Calu3 (cell line): ENCODE measurements at places on chromosomes 5 and 9. TPM values are rescaled to one million over a fixed set of nuclear protein-coding genes. Genes with fewer than 3 reads are reported as not detected.

PLPP7 gene
- not detected in 2 replicates for total RNA-seq

PPP2R2B gene
- 1.2 TPM in 1 of 2 replicates, not detected in the other for total RNA-seq

DNA sequence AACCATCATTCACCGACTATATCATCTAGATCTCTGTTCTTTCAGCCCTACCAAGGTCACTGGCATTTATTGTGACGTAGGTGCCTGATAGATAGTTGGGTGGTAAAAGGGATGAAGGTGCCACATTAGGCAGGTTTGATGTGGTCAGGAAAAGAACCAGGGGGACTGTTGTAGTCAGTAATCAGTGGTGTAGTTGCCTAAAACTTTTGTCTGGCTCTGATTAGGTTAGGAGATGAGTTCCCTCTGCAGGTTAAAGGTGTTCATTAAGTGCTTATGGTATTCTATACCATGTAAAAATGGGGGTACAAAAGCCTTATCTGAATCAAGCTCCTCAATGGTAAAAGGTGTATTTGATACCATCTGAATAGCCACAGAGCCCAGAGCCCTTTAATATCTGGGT is 55.6 kb downstream of the KCNN2 start:
- no peak for DNase-seq

GRCh38 chr5:116616876-116617275 is 42.3 kb upstream of the SEMA6A start:
- DNase-seq: no peak

GRCh38 chr5:108528655-108529054 is 146.8 kb upstream of the FBXL17 start:
- DNase-seq: no peak

SLC2A8 gene
- total RNA-seq: 10.8 and 13.1 TPM in 2 replicates

MYORG gene
- total RNA-seq: 11.5 and 12.5 TPM in 2 replicates

DRD1 gene
- total RNA-seq: not detected in 2 replicates

- no peak for DNase-seq
Observed at GRCh38 chr9:132003896-132004295, 75.8 kb downstream of the MED27 start.

PCDHGA11 gene
- total RNA-seq: 2.3 and 2.8 TPM in 2 replicates

DNA sequence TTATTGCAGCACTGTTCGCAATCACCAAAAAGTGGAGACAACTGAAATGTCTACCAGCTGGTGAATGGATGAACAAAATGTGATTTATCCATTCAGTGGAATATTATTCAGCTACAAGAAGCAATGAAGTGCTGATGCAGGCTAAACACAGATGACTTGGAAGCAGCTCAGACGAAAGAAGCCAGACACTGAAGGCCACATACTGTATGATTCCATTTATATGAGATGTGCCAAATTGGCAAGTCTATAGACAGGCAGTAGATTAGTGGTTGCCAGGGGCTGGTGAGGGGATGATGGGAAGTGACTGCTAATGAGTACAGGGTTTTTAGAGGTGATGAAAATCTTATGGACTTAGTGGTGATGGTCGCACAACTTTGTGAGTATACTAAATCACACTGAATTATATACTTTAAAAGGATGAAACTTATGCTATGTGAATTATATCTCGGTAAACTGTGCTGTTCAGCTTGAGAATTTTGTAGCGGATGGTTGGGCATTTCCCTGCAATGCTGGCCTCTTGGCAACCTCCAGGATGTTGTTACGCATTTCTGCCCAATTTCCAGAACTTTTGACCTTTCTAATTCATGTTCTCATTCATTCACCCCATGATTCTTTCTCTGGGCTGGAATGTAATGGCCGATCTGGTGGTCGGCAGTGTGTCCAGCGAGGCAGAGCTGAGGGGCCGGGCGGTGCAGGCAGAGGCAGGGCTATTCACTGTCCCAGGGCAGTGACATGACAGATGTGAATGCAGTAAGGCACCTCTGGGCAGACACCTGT is 22.0 kb upstream of the WNK2 start:
- no peak for DNase-seq
